Activated T-helper 9 cell treated with anti-CD3 and anti-CD28 coated beads, Interleukin-2, amount 50 U/mL, for 16 hours (primary cell): ENCODE measurements at places on chromosomes 16 and 17.
A peak's percentile ranks its signal among the peaks of the same experiment; 100 is the strongest.

DNA sequence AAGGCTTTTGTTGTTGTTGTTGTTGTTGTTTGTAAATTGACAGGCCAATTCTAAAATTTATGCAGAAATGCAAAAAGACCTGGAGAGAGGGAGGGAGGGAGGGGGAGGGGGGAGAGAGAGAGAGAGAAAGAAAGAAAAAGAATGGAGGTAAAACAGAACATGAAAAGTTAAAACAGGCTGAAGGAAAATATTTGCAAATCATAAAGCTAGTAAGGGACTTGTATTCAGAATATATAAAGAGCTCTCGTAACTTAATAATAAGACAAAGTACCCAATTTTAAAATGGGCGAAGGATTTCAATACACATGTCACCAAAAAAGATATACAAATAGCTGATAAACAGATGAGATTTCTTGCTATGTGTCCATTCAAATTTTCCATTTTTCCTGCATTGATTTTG is 15.4 kb downstream of the TNRC6C start:
- no peak for DNase-seq

- DNase-seq, result no peak
Observed at GRCh38 chr16:57976331-57976796, 5.4 kb upstream of the CNGB1 start.

GRCh38 chr17:20236578-20237227 is 227.5 kb downstream of the SPECC1 start:
- no peak for DNase-seq

- DNase-seq, result no peak
Observed at GRCh38 chr16:71796501-71797097, 12.0 kb downstream of the AP1G1 start.

- no peak for DNase-seq
Observed at GRCh38 chr16:50741225-50741780, 583 bp upstream of the CYLD start.

GRCh38 chr17:76868176-76868668 is at the start of gene MGAT5B:
Gene MGAT5B (plus strand): TSS chr17:76868404. CDS start chr17:76869030, 626 bp downstream.
- DNase-seq, result peak; percentile 70

GRCh38 chr17:75010683-75011400 is 1.6 kb upstream of the MRPL58 start:
- no peak for DNase-seq

- no peak for DNase-seq
Observed at GRCh38 chr16:81446907-81447268, 2.3 kb downstream of the CMIP start.

GRCh38 chr16:10668322-10669045 is 26.2 kb downstream of the TEKT5 start:
- DNase-seq, result no peak

- DNase-seq, result no peak
Observed at GRCh38 chr17:47952171-47953021, 5.3 kb downstream of the PRR15L start.

DNA sequence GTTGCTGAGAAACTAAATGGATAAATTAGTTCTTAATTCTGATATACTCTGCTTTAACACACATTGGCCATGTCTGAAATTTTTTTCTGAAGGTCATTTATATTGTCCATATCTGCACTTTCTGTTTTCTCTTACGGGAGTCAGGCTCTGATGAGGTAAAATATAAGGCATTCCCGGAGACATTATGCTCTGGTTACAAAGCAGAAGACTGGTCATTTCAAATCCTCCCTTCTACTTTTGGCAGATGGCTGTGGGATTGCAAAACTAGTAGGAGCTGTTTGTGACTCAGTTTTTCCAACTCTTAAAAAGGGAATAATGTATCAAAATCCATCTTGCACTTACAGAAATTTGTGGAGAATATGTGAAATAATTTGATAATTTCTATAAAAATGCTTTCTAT is 92.2 kb upstream of the CPHXL start:
- DNase-seq, result no peak

DNA sequence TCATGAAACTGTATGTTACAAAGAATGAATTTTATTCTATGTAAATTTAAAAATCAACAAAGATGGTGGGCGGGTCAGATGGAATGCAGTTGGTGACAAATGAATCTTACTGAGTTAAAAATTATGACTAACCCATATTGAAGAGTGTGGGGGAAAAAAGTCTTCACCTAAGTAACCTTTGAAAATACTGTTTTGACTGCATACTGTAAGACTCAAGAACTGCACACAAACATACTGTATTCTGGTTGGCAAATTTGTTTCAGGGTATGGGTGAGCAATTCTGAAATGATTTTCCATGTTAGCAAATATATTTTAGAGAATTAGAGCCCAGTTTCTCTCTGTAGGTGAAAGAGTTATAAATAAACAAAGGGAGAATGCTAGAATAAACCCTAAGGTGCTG is 153.7 kb upstream of the KCNJ18 start:
- no peak for DNase-seq

GRCh38 chr16:30974348-30974747 is 10.7 kb upstream of the HSD3B7 start:
- DNase-seq, result no peak

DNA sequence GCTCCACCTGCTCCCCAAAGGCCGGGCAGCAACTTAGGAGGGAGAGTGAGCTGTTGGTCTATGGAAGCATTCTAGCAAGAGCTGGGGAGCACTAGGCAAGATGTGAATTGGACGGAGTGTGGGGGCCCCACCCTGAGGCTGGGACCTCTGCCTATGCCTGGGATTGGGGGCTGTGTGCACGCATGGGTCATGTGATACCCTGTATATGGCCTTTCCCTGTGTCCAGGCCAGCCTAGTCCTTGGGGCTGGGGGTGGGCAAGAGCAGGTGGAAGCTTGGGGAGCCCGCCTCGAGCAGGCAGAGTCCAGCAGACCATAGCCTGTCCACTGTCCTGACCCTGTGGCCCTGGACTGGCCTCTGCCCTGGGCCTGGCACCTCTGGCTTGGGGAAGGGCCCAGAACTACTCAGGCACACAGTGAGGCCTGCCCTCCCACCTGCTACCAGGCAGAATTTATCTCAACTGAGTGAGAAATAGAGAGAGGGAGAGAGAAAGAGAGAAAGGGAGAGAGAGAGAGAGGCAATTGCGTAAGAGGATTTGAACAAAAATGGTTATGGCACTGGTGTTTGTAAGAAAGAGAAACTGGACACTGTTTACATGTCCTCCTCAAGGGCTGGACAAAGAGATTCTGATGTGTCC is 19.1 kb downstream of the PDP2 start:
- DNase-seq, result no peak

DNA sequence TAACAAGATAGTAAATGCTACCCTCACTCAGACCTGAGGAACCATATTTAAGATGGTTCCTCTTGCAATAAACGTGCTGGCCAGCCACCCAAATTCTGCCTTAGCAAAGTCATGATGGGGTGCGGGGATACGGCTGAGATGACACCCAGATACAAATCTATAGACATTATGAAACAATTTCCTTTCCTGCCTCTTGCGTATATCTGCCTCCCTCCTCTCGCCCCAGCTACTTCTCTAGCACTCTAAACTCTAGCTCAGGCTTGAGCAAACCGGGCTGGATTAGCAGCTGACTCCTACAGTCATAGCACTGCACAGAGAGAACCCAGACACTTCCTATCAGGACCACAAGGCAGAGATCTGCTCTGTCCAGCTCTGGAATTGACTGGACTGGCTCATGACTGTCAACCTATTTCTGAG is 22.3 kb downstream of the CD300LF start:
- DNase-seq, result no peak

DNA sequence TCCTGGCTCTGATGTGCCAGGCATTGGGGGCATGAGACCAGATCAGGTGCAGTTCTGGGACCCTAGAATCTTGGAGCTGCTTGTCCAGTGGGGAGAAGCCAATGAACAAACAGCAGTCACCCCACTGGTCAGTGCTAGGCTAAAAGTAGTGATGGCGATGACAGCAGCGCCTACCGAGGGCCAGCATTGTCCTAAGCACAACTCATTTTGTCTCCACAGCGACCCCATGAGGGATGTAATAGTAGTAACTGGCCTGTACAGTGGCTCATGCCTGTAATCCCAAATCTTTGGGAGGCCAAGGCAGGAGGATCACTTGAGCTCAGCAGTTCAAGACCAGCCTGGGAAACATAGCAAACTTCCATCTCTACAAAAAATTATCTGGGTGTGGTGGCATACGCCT is 6.2 kb downstream of the SMCR8 start:
- no peak for DNase-seq

GRCh38 chr16:29806641-29807425 is 504 bp downstream of the MAZ start:
- DNase-seq, result peak; percentile 38

DNA sequence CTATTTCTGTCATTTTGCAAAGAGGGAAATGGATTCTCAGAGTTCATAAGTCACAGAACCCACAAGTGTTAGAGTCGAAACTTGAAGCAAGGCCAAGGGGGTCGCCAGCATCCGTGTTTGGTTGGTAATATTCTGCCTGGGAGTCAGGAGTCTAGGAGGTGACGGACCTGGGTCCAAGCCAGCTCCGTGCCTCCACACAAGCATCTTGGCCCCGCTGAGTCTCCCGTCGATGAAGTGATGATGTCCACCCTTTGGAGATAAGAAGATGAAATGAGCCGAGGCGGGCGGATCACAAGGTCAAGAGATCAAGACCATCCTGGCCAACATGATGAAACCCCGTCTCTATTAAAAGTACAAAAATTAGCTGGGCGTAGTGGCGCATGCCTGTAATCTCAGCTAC is 53.2 kb upstream of the TNRC6C start:
- no peak for DNase-seq

GRCh38 chr17:80005360-80006338 is 30.0 kb downstream of the TBC1D16 start:
- peak; percentile 34 for DNase-seq

DNA sequence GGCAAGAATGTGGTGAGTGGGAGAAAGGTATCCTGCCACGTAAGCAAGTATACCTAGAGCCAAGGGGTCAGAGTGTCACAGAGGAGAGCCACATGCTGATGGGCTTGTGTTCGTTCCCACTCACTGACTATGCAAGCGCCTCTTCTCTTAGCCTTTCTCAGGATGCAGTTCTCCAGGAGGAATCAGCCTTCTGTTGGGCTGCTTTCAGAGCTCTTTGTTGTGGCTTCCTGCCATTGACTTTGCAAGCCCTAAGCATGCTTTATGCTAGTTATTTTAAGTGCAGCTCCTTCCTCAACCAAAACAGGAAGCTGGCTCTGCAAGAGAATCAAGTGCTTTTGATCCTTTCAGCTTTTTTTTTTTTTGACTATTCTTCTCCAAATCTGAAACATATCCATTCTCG is 66.6 kb downstream of the SIAH1 start:
- DNase-seq, result no peak

DNA sequence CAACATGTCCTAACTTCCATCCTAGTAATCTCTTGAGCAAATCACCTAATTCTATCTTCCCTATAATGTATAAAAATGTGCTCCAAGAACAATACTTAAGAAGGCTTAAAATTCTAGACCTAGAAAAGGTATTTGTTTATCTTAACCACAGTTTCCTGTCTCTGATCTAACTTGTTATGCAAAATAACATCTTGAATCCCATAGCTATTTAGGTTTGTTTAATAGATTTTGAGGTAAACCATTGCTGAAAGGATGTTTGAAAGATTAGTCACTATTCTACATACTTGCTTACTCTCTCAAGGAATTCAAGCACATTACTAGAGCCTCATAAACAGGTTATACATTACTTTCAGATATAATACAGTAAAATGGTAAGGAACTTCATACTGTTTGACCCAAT is 13.0 kb downstream of the CA10 start:
- DNase-seq, result no peak

GRCh38 chr16:49998991-49999390 is 26.0 kb upstream of the CNEP1R1 start:
- no peak for DNase-seq

DNA sequence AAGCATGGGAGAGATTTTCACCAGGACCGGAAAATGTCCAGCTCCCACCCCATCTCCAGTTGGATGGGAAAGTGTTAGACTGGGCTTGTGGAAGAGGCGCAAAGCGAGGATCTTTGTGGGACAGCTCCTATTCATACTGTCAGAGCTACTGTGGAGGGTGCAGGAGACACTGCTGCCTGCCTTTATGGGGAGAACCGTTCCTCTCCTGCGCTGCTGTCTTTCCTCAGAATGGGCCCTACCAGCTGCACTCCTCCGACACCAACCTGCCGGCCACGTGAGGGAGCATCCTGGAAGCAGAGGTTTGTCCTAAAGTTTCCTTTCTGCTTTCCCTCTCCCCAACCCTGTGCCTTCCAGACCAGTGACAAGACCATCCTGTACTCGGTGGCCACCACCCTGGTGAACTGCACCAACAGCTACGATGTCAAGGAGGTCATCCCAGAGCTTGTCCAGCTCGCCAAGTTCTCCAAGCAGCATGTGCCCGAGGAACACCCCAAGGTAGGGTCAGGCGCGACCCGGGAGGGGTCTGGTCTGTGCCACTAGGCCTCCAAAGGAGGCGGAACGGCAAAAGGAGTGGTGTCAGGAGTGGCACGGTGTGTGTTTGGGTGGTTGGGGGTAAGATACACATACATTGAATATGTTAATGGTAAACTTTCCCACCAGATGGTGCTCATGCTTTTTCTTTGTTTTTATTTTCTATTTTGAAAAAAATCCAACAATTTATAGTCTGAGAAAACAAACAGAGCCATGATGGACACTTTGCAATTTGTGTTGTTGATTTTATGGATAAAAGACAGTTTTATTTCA is 23.0 kb downstream of the SLC35G3 start:
- DNase-seq, result no peak

GRCh38 chr16:27706866-27707685 is 157.1 kb downstream of the KATNIP start:
- DNase-seq, result no peak

DNA sequence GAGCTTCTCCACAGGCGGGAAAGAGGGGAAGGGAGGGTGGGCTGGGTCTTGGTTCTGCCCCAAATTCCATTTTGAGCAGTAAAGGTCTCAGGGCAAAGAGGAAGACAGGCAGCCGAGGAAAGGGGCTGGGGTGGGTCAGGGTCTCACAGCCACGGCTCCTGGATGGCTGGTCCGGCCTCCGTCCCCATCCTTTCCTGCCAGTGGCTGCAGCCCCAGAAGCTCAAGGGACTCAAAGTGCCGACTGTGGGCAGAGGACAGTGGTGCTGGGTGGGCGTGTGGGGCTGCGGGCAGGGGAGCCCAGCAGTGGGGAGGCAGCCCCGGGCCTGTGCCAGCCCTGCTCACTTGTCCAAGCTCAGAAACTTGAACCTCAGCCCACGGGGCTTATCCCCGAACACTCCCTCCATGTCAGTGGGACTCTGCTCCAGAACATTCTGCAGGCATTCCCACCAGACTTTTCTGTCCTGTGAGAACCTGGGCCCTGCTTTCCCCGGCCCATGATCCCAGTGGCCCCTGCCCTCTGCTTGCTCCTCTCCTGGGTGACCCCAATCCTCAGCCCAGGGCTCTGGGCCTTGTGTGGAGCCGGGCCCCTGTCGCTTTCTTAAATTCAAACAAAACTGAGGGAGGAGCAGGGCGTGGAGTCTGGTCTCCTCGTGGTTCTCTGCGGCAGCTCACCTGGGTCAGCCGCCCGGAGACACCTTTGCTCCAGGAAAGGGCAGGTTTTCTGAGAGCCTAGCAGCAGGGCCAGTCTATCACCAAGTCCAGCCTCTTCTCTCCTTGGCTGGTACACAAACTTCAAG is 117.8 kb upstream of the METRNL start:
- no peak for DNase-seq

DNA sequence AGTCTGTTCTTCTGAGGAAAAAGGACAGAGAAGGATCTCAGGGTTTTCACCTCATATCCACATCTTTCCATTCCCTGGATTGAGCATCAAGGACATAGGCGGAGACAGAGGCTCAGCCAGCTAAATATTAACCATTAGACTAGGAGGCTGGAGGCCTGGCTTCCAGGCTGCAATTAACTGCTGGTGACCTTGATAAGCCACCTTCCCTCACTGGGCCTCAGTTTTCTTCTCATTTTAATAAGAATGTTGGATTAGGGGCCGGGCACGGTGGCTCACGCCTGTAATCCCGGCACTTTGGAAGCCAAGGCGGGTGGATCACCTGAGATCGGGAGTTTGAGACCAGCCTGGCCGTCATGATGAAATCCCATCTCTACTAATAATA is 25.6 kb upstream of the CNOT1 start:
- no peak for DNase-seq
